ENCODE measurements at places on chromosomes 4 and X. TPM values are rescaled to one million over a fixed set of nuclear protein-coding genes. Genes with fewer than 3 reads are reported as not detected.

GRCh38 chr4:72786401-72786990 lies 217.5 kb upstream of the ADAMTS3 start:
- no peak overlapping the region for H3K4me3 ChIP-seq
- no peak overlapping the region for H3K27ac ChIP-seq
- no peaks in the 10 kb centered on the region for H3K36me3 ChIP-seq
- H3K4me1 ChIP-seq: no peaks in the 10 kb centered on the region

DNA sequence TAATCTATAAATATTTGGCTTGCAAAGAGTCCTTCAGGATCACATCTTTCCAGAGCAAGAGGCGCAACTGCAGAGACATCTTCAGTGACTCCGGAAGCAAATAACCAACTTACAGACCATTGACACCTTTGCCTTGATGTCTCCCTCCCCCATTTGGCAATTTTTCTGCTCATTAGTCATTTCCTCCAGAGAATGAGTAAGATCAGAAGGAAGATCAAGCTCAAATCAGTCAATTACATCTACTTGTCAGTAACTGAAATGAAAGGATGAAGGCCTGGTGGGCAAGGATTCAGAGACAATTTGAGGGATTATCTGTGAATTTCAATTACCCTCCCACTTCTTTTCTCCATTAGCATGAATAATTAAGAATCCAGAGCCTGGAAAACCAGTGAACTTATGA lies 665.6 kb upstream of the CPEB2 start:
- H3K36me3 ChIP-seq: no peaks in the 10 kb centered on the region
- no peak for DNase-seq
- peaks cover 4% of the 10 kb centered on the region for H3K4me1 ChIP-seq

DNA sequence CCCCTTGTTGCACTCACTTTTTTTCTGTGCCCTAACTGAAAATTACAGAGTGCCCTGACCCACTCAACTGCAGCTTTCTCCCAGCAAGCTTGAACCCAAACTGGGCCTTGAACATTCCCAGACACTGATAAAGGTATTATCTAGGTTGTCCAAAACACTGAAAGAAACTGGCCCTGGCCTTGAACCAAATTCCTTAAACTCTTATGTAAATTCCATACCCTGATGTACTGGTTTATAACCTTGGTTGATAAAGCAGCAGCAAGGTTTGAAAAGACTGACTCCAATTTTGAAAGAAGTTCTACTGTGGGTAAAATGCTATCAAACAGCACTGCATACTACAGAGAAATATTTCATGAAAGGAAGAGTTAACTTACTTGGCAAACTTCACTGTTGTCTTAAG lies 125.6 kb downstream of the PHF8 start:
- no peaks in the 10 kb centered on the region for H3K4me1 ChIP-seq
- DNase-seq: no peak
- H3K36me3 ChIP-seq: no peaks in the 10 kb centered on the region
- H3K27ac ChIP-seq: no peak overlapping the region

GRCh38 chrX:153922932-153923857 lies 2.9 kb downstream of the ARHGAP4 start:
- H3K27me3 ChIP-seq: no peaks in the 10 kb centered on the region
- no peak for DNase-seq
- peaks cover 16% of the 10 kb centered on the region for H3K4me1 ChIP-seq
- H3K27ac ChIP-seq: no peak overlapping the region
- H3K36me3 ChIP-seq: no peaks in the 10 kb centered on the region

DNA sequence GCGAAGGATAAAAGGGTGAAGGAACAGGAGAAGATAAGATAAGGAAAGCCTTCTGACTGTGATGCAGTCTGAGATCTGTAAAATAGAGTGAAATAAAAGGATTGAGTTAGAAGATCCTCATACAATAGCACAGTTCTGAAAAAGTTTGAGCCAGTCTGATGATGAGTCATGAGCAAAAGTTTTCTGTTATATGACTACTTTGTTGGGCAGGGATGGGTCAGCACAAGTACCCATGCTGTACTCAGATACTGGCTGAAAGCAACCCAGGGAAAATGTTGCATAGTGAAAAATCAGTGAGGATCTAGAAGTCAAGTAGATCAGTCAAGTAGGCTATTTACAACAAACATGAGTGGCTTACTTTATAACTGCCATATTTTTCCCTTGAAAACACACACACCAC lies 253.5 kb downstream of the PCDH10 start:
- no peak overlapping the region for H3K27ac ChIP-seq
- no peaks in the 10 kb centered on the region for H3K27me3 ChIP-seq
- no peak for DNase-seq
- H3K4me1 ChIP-seq: no peaks in the 10 kb centered on the region
- no peak overlapping the region for H3K4me3 ChIP-seq

GRCh38 chr4:84821064-84821463 lies 145.4 kb downstream of the WDFY3 start:
- H3K36me3 ChIP-seq: no peaks in the 10 kb centered on the region
- no peak overlapping the region for H3K4me3 ChIP-seq
- no peaks in the 10 kb centered on the region for H3K27me3 ChIP-seq

GRCh38 chrX:12237131-12237530 lies 98.9 kb downstream of the FRMPD4 start:
- H3K4me1 ChIP-seq: no peaks in the 10 kb centered on the region
- no peaks in the 10 kb centered on the region for H3K36me3 ChIP-seq
- no peak overlapping the region for H3K27ac ChIP-seq
- no peak overlapping the region for H3K4me3 ChIP-seq
- H3K27me3 ChIP-seq: no peaks in the 10 kb centered on the region

DNA sequence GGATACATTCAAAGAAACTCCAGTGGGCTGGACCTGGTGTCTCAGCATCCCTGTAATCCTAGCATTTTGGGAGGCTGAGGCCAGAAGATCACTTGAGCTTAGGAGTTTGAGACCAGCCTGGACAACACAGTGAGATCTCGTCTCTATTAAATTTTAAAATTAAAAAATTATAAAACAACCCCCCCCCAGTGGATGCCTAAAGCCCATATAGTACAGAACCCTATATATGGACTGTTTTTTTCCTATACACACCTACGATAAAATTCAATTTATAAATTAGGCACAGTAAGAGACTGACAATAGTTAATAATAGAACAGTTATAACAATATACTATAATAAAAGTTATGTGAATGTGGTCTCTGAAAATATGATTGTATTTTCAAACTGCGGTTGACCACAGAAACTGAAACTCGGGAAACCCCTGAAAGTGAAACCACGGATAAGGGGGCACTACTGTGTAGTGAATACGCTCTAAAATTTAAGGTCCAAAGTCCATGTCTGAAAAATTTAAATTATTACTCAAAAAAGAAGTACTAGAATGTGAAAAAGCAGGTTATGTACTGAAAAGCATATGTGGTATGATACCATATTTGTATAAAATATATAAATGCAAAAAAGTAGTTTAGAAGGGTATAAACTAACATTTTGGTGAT lies 2.0 kb downstream of the SMIM14 start:
- peaks cover 2% of the 10 kb centered on the region for H3K36me3 ChIP-seq
- no peak overlapping the region for H3K27ac ChIP-seq
- peak overlapping the region; percentile 87 for H3K4me3 ChIP-seq
- H3K27me3 ChIP-seq: no peaks in the 10 kb centered on the region
- no peak for DNase-seq
- peaks cover 2% of the 10 kb centered on the region for H3K4me1 ChIP-seq

DNA sequence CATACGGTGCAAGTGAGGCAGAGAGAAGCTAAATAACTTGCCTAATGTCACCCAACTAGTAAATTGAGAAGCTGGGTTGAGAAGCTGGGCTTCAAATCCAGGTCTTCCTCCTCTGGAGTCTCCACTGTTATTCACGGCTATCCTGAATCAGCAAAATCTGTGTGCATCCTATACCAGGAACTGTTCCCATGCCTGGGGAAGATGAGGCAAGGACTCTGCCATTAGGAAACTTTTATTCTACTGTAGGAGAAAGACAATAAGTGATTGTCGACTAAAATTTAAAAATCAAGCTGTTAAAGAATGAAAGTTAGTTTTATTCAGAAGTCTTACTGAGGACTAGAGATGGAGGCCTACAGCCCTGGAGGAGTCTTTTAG lies 872 bp upstream of the TEC start:
- H3K27me3 ChIP-seq: no peaks in the 10 kb centered on the region
- H3K4me1 ChIP-seq: no peaks in the 10 kb centered on the region
- no peak overlapping the region for H3K27ac ChIP-seq
- peak overlapping the region; percentile 60 for H3K4me3 ChIP-seq
- no peak for DNase-seq

GRCh38 chr4:109163493-109163892 lies 139.0 kb downstream of the COL25A1 start:
- H3K4me3 ChIP-seq: no peak overlapping the region
- no peaks in the 10 kb centered on the region for H3K27me3 ChIP-seq
- H3K36me3 ChIP-seq: no peaks in the 10 kb centered on the region
- no peaks in the 10 kb centered on the region for H3K4me1 ChIP-seq
- no peak for DNase-seq

- DNase-seq: no peak
- H3K4me3 ChIP-seq: no peak overlapping the region
- H3K4me1 ChIP-seq: no peaks in the 10 kb centered on the region
- H3K27ac ChIP-seq: no peak overlapping the region
These were observed 205.9 kb upstream of the GALNT7 start for GRCh38 chr4:172962564-172963353.

DNA sequence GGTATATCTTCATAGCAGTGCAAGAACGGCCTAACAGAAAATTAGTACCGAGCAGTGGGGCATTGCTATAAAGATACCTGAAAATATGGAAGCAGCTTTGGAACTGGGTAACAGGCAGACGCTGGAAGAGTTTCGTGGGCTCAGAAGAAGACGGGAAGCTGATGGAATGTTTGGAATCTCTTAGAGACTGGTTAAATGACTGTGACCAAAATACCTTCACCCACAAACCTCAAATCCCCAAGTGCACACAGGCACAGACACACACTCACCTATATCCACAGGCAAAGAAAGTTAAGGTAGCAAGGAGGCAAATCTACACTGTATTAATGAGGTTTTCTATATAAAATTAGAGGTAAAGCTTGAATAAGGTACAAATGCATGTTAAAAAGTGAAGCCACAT lies 14.6 kb upstream of the SPRY1 start:
- H3K4me3 ChIP-seq: no peak overlapping the region
- H3K27ac ChIP-seq: no peak overlapping the region
- H3K27me3 ChIP-seq: no peaks in the 10 kb centered on the region
- H3K36me3 ChIP-seq: no peaks in the 10 kb centered on the region

- no peak overlapping the region for H3K27ac ChIP-seq
- H3K36me3 ChIP-seq: no peaks in the 10 kb centered on the region
- DNase-seq: no peak
These were observed 9.3 kb upstream of the CNGA2 start for GRCh38 chrX:151725338-151725614.

DNA sequence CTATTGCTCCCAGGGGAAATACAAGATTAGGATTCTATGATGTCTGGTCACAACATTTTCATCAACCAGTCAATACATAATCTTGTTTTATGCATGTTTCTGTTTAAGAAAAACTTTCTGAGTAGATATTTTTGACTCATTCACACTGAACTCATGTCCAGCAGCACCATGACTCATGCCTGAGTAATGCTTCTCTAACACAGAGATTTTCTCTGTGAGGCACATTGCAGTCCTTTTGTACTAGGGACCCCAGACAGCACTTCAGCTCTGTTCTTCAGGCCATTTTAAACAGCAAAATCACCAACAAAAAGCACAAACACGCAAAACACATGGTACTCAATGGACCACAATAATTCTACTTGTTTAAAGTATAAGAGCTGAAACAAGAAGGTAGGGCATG lies 83.6 kb downstream of the MXRA5 start:
- H3K4me3 ChIP-seq: no peak overlapping the region
- H3K27ac ChIP-seq: no peak overlapping the region
- no peak for DNase-seq
- H3K36me3 ChIP-seq: no peaks in the 10 kb centered on the region

DNA sequence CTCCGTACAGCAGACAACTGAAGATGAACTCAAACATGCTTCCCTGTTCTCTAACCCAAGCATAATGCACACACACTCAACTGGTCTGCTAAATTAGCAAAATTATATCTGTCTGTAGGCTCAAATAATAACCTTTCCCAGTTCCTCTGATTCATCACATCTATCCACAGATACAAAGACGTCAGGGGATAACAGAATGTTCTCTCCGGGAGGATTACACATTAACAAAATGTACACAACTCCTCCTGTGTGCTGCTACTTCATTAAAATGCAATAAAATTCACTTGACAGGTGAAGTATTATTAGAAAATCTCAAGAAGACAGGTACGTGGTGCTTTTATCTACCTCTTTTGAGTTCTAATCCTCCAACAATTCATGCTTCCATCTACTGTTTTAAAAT lies 57.4 kb downstream of the FAT1 start:
- no peak for DNase-seq
- H3K27ac ChIP-seq: no peak overlapping the region
- H3K4me3 ChIP-seq: no peak overlapping the region

The COL4A5 gene
- 22.9 TPM for total RNA-seq

The HTN3 gene
- not detected for total RNA-seq

The SSX4 gene
- 0.32 TPM for total RNA-seq

The SLIT2 gene
- 11.7 TPM for total RNA-seq

The HPGD gene
- 1.3 TPM for total RNA-seq

All from H1 (cell line).